ENCODE measurements at places on chromosomes 6 and 20.
A peak's percentile ranks its signal among the peaks of the same experiment; 100 is the strongest.

DNA sequence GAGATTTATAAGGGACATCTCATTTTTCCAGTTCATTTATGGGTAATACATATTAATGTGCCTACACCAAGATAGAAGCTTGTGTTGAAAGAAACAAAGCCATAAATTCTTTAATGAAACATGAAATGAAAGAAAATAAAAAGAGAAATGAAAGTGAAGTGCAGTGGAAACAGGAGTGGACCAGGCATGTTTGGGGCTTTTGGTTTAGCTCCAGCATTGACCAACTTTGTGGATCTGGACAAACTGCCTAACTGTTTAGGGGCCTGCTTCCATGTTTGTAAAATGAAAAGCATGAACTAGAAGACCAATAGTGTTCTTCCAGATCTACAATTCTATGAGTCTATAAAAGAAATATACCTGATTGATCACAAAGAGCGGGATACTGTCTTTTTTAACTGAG, 124.9 kb downstream of the GJA10 start:
- no peak for DNase-seq

GRCh38 chr6:157637516-157637915, 185.5 kb upstream of the SNX9 start:
- DNase-seq: no peak

GRCh38 chr6:47650553-47651432, 47.6 kb upstream of the ADGRF4 start:
- no peak for DNase-seq

DNA sequence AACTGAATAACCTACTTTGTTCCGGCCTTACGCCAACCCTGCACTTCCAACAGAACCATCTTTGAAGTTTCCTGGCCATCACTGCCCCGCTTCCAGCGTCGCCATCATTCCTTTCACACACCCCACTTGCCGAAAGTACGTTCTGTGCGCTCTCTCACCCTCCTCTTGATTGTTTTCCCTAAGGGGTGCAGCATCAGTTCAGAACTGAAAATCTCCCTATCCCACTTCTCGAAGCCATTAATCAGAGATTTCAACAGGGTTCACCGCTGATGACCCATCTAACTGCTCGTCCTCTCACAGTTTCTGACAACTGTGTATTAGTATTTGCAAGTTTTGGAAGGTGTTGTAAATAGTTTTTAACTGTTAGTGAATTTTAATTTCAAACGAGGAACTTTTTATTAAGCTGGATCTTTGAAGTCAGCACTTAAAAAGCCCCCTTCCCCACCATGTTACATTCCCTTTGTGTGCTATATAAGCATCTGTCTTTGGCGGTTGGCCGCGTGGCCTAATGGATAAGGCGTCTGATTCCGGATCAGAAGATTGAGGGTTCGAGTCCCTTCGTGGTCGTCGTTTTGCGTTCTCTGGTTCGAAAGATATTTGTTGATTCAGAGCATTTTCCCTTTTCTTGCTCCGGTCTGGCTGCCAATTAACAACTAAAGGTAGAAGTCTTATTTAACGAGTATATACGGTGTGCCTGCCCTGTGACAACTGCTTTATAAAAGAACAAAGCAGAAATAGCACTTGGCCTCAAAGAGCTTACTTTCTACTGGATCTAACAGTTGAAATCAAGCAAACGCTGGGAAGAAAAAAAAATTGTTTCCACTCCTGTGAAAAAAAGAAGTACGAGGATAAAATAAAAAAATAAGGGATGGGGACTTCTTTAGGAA, 42.6 kb downstream of the TRIM27 start:
- peak; percentile 7 for DNase-seq

DNA sequence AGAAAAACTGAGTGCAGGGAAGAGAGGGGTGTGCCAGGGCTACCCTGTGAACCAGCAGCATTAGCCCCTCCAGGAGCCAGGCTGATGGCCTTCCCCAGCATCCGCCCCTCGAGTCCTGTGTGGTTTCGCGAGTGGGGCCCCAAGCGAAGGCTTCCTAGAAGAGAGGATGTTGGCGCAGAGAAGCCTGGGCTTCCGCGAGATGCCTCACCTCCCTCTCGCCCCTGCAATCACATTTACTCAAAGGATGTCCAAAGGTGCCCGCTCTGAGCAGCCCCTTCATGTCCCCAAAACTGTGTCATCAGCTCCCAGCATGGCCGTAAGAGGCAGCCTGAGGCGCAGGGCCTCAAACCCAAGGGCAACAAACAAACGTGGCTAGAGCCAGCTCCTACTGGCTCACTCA, 111.7 kb downstream of the PREX1 start:
- no peak for DNase-seq

GRCh38 chr20:41553142-41553879, 64.9 kb downstream of the CHD6 start:
- no peak for DNase-seq

Measured in NCI-H187 (cell line).